Thyroid gland (tissue), 4 donors: ENCODE measurements at places on chromosomes 12 and 14.
A peak's percentile ranks its signal among the peaks of the same experiment; 100 is the strongest.

DNA sequence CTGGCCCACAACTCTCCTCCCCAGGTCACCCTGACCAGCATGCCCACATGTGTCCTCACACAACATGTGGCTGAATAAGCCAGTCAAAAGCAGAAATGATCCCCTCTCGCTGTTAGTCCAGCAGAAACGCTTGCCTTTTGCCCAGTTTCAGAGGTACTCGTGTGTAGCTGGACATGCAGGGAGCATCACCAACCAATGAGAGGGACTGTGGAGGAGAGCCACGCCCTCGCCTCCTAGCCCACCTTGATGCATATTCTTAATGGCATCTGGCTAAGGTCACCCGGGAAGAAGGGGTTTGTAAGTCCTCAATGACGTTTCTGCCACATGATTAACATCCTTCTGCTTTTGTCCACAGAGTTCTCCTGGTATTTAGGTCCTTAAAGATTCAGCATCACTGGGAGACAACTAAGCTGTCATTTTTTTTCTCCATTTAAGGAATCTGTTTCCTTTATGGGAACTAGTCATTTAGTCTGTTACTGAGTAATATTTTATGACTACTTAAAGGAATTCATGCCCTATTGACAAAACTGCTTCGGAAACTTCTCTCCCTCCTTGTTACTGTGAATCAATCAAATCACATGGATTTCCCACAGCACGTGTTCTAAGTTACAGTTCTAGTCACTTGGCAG, 134.0 kb downstream of the GCH1 start:
- no peaks in the 10 kb centered on the region for H3K27me3 ChIP-seq
- peaks cover 4% of the 10 kb centered on the region for H3K36me3 ChIP-seq
- no peak overlapping the region for H3K4me3 ChIP-seq
- no peak for DNase-seq

DNA sequence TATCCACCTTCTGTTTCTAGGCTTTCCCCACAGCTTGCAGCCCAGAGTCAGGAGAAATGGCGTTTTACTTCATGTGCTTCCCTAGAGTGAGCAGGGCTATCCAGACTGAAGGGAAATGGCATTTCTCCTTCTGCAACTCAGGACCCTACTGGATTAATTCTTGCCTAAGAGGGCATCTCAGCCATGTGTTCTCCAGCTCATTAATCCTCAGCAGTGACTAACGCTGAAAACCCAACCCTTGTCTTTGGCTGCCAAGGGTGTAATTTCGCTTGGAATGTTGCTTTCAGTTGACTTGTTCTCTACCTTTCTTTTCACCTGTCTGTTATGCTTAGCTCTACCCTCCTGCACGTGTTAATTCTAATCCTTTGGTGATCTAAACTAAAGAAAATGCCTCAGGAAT, 21.0 kb upstream of the EMP1 start:
- peaks cover 58% of the 10 kb centered on the region for H3K4me1 ChIP-seq
- no peaks in the 10 kb centered on the region for H3K27me3 ChIP-seq
- no peak overlapping the region for H3K27ac ChIP-seq

GRCh38 chr14:23364164-23365035, 572 bp downstream of the EFS start:
- H3K36me3 ChIP-seq = no peaks in the 10 kb centered on the region
- H3K4me1 ChIP-seq = peaks cover 3% of the 10 kb centered on the region
- peak overlapping the region; percentile 84 for H3K27ac ChIP-seq

DNA sequence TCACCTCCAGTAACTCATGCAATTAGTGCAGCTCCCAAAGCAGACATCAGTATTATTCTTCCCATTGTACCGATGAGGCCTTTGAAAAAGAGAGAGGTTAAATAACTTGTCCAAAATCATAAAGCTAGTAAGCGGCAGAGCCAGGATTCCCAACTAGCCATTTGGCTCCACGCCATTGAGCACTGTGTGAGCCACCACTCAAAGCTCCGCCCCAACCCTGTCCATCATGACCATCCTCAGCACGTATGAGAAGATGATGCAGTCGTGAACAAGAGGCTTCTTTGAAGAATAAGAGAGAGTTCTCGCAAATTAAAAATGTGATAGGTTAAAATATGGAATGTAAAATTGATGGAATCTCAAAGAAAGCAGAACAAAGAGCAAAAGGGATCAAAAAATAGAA, 14.6 kb downstream of the CLMN start:
- H3K4me3 ChIP-seq = no peak overlapping the region
- DNase-seq = no peak
- H3K27me3 ChIP-seq = no peaks in the 10 kb centered on the region
- H3K27ac ChIP-seq = no peak overlapping the region

DNA sequence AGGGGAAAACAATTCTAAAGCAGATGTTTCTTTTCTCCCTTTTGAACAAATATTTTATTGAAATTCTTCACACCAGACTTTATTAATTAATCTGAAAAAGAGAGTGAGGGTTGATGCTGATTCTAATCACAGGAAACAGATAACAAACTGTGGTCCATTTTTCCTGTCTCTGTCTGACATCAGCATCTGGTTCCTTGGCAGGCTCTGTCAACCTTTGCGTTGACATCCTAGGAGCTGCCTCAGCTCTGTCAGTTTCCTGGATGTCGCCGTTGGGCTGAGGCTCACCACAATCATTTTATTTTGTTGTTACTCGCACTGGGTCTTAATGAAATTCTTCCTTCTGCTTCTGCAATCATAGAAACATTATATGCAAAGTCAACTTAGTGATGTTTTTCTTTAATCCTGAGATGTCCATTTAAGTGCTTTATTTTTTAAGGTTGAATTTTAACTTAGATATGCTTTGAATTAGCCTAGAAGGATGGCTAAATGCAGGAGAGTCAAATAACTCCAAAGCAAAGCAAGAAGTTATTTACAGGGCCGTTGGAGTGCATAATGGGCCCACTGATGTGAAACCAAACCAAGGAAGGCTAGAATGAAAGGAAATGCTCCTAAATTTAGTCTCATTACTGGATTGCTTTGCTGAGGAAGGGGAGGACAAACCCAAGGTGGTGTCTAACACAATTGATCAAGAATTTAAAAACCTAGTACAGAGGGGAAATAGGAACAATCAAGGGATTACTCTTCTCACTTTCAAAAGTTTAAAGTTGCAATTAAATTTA, 542.4 kb downstream of the FLRT2 start:
- no peaks in the 10 kb centered on the region for H3K4me1 ChIP-seq
- no peak for DNase-seq
- no peaks in the 10 kb centered on the region for H3K27me3 ChIP-seq
- no peak overlapping the region for H3K27ac ChIP-seq
- H3K4me3 ChIP-seq = no peak overlapping the region

GRCh38 chr12:257521-258321, 4.9 kb downstream of the SLC6A13 start:
- no peak for DNase-seq
- H3K4me3 ChIP-seq = no peak overlapping the region
- H3K27ac ChIP-seq = no peak overlapping the region
- H3K27me3 ChIP-seq = no peaks in the 10 kb centered on the region

- H3K36me3 ChIP-seq = no peaks in the 10 kb centered on the region
- H3K4me3 ChIP-seq = no peak overlapping the region
- no peak for DNase-seq
- no peak overlapping the region for H3K27ac ChIP-seq
- no peaks in the 10 kb centered on the region for H3K4me1 ChIP-seq
Measured at GRCh38 chr12:54882079-54882478, 27.8 kb downstream of the MUCL1 start.

DNA sequence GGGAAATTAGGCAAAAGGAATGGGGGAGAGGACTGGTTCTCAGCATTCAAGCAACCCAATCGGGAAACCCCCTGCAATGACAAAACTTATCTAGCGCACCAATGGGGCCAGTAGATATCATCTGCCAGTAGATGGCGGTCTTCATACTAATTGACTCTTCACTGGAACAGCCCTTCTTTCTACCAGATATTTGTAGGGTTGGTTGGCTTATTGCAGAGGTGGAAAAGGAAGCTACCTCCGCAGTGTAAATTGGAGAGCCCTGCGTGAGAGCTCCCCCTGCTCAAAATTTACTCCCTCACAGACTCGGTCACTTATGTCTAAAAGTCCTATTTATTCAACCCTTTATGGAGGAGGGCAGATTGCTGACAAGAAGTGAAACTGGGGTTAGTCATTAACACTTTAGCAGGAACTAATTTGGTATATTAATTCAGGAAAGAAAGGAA, 166.1 kb upstream of the CCND2 start:
- H3K27me3 ChIP-seq = peaks cover 4% of the 10 kb centered on the region
- H3K4me1 ChIP-seq = no peaks in the 10 kb centered on the region
- H3K36me3 ChIP-seq = no peaks in the 10 kb centered on the region

GRCh38 chr12:75754698-75755097, 243.3 kb upstream of the KRR1 start:
- no peaks in the 10 kb centered on the region for H3K27me3 ChIP-seq
- H3K4me1 ChIP-seq = peaks cover 28% of the 10 kb centered on the region
- no peak for DNase-seq
- no peak overlapping the region for H3K4me3 ChIP-seq
- H3K36me3 ChIP-seq = no peaks in the 10 kb centered on the region

GRCh38 chr12:6383572-6384498, at the start of gene LTBR:
LTBR (plus strand) TSS chr12:6384162; CDS start chr12:6384359, 197 bp downstream.
- H3K4me3 ChIP-seq = peak within 1 kb of the TSS; percentile 68
- H3K4me1 ChIP-seq = peaks cover 30% of the 10 kb centered on the region
- H3K36me3 ChIP-seq = peaks cover 14% of the 10 kb centered on the region
- H3K27ac ChIP-seq = peak within 1 kb of the TSS; percentile 97

DNA sequence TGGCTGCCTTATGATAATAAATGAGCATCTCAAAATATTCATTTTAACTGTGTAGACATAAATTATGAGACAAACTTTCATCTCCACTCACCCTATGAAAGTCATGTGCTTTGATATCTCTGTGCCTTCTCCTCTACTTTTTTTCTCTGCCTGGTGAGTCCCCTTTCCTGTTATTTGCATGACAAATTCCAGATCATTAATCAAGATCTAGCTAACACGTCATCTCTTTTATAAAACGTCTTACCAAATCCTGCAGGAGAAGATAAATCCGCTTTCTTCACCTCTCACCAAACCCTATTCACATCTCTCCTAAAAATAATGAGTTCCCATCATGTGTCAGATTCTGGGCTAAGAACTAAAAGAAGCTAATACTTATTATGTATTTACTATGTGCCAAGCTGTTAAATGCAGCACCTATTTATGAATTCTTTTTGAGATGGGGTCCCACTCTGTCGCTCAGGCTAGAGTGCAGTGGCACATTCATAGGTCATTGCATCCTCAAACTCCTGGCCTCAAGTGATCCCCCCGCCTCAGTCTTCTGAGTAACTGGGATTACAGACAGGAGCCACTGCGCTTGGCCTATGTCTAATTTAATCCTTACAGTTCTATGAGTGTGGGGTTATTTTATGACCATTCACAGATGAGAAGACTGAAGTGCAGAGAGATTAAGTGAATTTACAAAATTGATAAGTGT, 26.7 kb downstream of the SPX start:
- H3K36me3 ChIP-seq = no peaks in the 10 kb centered on the region
- no peaks in the 10 kb centered on the region for H3K27me3 ChIP-seq
- peak overlapping the region; percentile 80 for H3K27ac ChIP-seq

- no peaks in the 10 kb centered on the region for H3K36me3 ChIP-seq
- H3K4me3 ChIP-seq = no peak overlapping the region
- DNase-seq = no peak
Measured at GRCh38 chr14:104392001-104392395, 187.6 kb upstream of the C14orf180 start.

DNA sequence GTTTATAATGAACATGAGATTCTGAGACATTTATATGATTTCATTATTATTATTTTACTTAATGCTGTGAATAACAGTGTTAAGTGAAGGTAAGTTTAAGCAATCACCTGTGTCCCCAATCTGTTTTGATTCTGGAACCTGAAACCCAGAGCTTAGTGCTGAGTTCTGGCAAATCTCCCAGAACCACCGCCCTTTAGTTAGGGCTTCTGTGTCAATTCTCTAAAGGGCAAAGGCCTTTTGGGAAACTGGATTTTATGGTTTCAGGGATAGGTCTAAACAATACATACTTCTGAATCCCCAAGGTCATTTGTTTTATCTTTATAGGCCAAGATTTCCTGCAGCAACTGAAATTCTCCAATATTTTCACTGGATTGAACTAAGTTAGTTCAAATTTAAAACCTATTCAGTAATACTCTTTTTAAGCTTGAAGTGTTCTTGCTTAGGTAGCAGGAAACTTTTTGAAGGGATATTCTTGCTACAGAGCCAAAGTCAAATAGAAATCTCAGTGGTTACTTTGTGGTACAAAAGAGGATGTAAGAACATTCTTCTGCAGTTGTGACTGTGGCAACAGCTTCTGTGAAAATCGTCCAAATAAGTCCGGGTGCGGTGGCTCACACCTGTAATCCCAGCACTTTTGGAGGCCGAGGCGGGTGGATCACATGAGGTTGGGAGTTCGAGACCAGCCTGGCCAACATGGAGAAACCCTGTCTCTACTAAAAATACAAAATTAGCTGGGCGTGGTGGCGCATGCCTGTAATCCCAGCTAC, 10.0 kb upstream of the PKP2 start:
- no peak overlapping the region for H3K4me3 ChIP-seq
- no peaks in the 10 kb centered on the region for H3K36me3 ChIP-seq
- H3K27ac ChIP-seq = no peak overlapping the region
- H3K4me1 ChIP-seq = no peaks in the 10 kb centered on the region
- DNase-seq = no peak

GRCh38 chr12:110750784-110751461, 8.2 kb upstream of the PPP1CC start:
- no peaks in the 10 kb centered on the region for H3K27me3 ChIP-seq
- no peak for DNase-seq
- no peak overlapping the region for H3K27ac ChIP-seq
- H3K4me1 ChIP-seq = no peaks in the 10 kb centered on the region
- no peak overlapping the region for H3K4me3 ChIP-seq
- no peaks in the 10 kb centered on the region for H3K36me3 ChIP-seq

DNA sequence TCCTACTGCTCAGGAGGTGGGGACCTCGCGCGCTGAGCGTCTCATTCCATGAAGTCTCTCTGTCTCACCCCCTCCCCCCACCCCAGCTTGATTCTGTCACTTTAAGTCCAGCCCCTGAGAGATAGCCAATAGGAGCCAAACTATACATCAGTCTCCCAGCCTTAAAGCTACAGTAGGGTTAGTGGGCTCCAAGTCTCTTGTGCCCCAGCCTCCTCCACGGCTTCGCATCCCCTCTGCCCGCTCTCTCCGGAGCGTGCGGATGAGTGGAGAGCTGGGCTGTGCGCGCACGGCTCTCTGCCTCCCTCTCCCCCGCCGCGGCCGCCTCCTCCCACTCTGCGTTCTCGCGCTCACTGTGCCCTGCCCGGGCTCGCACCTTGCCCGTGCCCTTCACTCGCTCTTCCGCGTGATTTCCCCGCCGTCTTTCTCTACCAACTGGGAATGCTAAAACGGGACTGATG, at the start of gene ESRRB:
TSS of gene ESRRB (plus strand) at position 191 of the 458 bp plus-strand sequence. CDS start at position 456, 265 bp downstream.
- no peaks in the 10 kb centered on the region for H3K36me3 ChIP-seq
- H3K4me3 ChIP-seq = no peak within 1 kb of the TSS
- no peak for DNase-seq
- peaks cover 12% of the 10 kb centered on the region for H3K27me3 ChIP-seq
- no peak within 1 kb of the TSS for H3K27ac ChIP-seq

DNA sequence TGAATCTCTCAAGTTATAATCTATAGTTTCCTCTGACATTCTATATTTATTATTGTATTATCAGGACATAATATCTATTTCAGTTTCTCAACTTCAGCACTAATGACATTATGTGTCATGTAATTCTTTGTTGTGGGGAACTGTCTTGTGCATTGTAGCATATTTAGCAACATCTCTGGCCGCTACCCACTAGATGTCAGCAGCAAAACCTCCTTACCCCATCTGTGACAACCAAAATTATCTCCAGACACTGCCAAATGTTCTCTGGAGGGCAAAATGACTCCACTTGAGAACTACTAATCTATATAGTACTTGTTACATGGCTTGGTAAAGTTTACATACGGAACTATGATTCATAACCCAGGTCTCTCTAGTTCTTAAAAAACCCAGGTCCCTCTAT, 110.2 kb downstream of the RASSF9 start:
- H3K4me3 ChIP-seq = no peak overlapping the region
- no peaks in the 10 kb centered on the region for H3K4me1 ChIP-seq
- no peak for DNase-seq
